CD4-positive, alpha-beta T cell treated with Interleukin-12 subunit alpha and Interleukin-12 subunit beta, for 1 hour (primary cell): ENCODE measurements at places on chromosomes 12 and 14.

- no peak for DNase-seq
Observed at GRCh38 chr14:67573228-67574010, 26.6 kb downstream of the PIGH start.

DNA sequence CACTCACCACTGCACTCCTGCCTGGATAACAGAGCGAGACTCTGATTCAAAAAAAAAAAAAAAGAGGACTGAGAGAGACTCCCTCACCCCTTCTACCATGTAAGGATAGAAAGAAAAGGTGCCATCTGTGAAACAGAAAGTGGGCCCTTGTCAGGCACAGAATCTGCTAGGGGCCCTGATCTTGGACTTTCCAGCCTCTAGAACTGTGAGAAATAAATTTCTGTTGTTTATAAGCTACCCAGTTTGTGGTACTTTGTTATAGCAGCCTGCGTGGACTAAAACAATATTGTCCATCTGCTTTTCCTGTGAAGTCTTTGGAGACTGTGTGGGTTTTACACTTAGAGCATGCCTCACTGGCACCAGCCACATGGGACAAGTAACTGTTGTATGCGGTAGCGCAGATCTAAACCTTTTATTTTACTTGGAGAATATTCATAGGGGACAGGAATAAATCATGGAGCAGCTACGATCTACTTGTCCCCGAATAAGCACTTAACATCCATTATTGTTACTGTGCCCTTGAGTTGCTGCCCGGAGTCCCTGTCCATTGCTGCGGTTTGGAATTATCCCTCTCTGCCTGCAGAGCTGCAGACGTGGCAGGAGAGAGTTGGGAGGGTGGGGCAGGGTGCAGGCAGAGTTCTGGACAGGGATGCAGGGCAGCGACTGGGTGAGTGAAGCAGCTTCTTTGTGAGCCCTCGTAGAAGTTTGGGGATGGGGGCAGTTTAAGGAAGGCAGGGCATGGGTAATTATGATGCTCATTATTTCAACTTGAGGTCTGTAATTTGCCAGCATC, 52.4 kb upstream of the STON2 start:
- DNase-seq: no peak

- no peak for DNase-seq
Observed at GRCh38 chr12:42886160-42886559, 296.6 kb upstream of the PRICKLE1 start.

- peak; percentile 54 for DNase-seq
Observed at GRCh38 chr14:23299211-23299957, 3.3 kb downstream of the PPP1R3E start.

DNA sequence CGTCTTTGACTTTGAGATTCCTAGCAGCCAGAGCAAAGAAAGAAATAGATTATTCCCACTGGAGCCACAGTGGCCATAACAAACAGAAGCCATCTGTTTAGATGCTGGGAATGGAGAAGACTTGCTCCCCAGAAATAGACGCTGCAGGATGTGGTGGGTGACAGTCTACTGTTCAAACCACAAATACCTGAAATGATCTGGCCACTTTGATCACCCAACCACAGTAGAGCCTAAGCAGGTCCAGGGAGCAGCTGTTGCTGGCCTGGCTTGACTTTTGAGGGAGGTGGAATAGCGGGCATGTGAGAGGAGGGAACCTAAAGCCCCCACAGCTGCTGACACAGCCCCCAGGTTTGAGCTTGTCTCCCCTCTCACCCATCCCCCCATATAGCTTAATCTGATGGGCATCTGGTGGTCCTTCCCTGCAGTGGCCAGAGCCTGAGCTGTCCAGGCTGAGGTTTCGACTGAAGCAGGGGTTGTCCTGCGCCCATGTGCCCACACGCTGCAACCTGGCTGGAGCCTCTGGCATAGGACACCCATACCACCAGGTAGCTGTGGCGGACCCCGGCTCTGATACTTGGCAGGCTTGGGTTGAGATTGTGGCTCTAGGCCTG, 38.7 kb downstream of the SH2B3 start:
- DNase-seq: no peak

GRCh38 chr12:31026202-31026601, 47.5 kb upstream of the DDX11 start:
- DNase-seq: no peak

DNA sequence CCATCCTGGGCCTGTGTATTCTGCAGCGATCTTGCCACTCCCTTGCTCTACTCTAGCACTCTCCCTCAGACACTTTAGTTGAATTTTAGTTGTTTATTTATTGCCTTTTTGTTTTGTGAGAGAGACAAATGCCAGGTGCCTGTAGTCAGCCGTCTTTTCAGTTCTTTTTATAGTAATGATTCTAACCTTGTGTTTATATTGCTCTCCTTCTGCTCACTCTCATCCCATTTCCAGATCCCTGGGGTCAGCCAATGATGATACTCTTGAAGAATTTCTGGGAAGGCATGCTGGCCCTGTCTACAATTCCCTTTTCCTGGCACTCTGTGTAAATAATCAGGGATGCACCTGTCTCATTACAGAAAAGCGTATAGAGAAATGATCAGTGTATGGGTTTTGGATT, 334.1 kb upstream of the MIS18BP1 start:
- no peak for DNase-seq

DNA sequence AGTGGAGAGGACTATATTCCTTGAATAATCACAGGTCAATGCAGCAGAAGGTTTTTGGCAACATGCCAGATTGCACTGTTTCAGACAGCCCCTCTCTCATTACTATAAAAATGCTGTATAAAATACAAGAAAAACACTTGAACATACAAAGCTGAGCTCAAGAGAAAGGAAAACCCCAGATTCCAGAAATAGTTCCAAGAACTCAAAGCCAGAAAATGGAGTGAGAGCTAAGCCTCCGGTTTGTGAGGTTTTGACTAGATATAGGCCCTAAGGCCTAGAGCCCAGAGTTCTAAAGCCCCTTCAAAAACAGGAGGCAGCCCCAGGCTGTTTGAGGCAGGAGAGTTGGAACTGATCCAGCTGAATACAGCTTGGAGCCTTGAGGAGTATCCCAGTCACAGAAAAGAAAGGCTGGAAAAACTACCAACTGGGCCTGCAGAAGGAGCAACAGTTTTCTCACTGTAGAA, 29.4 kb upstream of the ACTN1 start:
- DNase-seq: no peak

DNA sequence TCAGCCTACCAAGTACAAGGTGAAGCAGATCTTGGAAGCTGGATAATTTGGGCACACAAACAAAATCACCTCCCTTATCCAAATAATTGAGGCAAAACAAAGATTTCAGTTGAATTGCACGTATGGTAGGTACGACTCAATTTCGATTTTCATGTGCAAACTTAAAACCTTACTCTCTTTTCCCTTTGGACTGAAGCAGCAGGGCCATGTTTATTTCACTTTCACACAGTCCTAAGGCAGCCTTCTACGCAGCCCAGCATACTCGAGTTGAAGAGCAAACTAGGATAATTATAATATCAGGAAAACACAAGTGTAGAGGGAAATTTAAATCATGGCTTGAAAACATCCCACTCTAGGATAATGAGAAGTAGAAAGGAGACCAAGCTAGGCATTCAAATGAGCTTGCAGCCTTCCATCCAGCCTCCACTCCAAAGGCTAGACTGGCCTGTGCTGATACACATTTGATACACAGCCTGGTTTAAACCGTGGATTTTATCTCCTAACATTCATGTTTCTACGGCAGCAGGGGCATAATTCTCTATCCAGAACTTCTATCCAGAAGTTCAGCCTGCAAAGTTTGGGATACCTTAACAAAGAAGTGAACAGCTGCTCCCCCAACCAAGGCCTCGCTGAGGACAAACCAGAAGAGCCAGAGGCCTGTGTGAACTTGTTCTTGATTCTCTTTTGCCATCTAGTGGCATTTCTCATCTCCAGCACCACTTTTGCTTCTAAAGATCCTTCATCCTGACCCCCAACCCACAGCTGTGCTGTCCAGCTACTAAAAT, 2.4 kb upstream of the RNASE7 start:
- DNase-seq: peak; percentile 61

DNA sequence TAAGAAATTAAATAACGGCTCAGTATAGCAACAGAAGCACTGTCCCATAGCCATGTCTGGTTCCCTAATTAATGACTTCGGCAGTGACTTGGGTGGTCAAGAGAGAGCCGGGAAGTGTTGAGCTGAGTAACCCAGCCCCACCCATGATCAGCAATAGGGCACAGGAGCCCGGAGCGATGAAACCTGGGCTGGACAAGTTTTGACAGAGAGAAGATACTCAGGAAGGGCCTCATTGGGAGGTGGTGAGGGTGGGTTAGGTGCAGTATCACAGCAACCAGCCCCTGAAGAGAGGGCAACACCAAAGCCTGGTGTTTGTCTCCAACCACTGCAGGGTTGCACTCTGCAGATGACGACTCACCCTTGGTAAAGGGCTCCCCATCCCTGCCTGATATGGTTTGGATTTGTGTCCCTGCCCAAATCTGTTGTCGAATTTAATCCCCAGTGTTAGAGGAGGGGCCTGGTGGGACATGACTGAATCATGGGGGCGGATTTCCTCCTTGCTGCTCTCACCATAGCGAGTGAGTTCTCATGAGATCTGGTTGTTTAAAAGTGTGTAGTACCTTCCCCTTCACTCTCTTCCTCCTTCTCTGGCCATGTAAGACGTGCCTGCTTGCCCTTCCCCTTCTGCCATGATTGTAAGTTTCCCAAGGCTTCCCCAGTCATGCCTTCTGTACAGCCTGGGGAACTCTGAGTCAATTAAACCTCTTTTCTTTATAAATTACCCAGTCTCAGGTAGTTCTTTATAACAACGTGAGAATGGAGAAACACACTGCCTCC, 124.9 kb upstream of the MED13L start:
- DNase-seq: no peak

GRCh38 chr14:51619561-51619960, 32.1 kb upstream of the FRMD6 start:
- DNase-seq: no peak

DNA sequence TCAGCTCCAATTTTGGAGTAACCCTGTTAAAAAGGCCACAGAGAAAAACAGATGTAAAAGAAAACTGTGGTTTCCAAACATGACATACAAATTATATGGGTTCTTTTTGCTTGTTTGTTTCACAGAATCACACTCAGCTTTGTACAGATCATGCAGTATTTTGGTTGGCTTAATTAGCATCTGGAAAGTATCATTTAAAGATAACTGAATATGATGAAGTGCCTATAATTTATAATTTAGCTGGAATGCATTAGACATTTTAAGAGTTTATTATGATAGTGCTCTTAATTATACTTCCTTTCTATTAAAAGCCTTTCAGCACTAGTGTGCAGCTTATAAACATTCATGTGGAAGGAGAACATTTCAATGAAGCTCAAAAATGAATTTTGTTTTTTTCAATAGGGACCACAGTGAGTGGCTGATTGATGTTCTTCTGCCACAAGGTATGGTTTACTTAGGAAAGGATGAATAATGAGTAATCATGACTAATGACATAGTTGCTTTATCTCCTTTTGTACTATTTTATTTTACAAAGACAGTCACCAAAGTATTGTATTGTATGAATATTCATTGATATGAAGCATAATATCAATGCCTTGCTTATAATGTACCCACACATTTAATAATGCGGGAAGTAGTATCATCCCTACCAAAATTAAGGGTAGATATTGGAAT, 98.3 kb downstream of the UNC79 start:
- no peak for DNase-seq

GRCh38 chr12:51187370-51187987, 14.5 kb upstream of the TFCP2 start:
- no peak for DNase-seq

DNA sequence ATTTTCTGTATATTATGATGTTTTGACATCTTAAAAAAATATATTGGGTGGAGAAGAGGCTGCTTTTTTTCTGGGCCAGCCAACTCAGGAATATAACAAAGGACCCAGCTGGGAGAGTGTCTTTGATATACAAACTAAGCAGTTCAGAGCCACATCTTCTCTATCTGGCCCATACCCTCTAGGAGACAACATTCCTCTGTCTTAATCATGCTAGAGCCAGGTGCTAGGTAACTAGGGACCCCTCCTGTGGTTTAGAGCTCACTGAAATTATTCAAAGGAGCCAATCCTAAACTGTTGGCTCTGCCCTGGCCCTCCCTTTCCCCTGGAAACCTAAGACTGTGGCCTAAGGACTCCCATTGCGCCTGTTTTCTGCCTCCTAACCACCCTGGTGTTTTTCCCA, 193.1 kb upstream of the DIO2 start:
- no peak for DNase-seq
